HTR-8/SVneo (cell line): ENCODE measurements at places on chromosomes 5 and 9.
A peak's percentile ranks its signal among the peaks of the same experiment; 100 is the strongest.

GRCh38 chr9:71052287-71052686 lies 69.1 kb downstream of the TRPM3 start:
- DNase-seq: no peak

DNA sequence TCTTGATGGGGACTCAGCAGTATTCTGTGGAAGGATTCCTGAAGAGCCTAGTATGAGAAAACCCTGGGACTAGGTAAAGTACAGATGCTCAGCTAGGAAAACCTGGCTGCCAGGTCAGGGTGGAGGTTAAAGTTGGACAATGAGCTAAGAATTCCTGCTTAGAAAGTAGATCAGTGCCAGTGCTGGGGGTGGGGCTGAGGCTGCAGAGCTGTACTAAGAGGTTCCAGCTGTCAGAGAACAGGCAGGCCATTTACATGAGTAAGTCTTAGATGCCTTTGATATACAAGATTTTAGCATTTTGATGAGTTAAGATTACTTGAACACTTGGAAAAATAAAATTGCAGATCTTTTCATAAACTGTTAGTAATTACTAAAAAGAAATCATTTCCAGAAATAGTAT lies 332.3 kb upstream of the NUDT12 start:
- no peak for DNase-seq

DNA sequence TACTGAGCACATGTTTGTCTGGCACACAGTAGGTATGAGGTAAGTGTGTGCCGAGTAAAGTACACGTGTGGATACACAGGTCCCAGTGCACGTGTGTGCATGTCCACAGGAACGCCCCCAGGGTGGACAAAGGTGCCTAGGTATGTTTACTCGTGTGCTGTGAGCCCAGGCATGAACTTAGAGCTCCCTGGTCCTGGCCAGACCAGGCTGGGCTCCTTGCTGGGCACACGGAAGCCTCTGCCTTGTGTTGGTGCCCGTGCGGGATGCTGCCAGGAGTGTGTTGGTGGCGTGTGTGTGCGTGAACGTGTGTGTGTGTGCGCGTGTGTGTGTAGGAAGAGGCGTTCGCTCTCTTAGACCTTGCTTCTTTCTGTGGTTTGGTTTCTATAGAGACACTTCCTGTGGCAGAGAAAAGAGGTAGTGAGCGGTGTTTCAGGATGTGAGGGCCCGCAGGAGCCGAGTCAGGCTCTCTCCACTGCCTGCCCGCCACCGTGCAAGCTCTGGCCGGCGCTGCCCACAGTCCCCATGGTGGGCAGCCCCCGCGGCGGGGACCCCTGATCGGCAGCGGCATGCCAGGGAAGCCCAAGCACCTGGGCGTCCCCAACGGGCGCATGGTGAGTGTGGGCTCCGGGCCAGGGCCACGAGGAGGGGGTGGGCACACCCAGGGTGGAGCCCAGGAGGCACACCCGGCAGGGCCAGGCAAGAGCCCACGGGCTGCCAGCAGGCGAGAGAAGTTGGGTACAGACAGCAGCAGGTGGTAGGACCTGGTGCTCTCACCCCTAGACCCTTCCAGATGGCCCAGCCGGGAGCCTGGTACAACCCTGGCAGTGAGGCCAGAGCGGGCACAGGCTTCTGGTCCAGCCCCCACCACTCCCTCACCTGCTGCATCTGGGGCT lies at the start of gene RGS14:
Gene RGS14, plus strand, starts transcription at position 466 of the 893 bp plus-strand sequence. Its CDS starts 101 bp downstream, at position 567.
- no peak for DNase-seq

- DNase-seq: no peak
Observed at GRCh38 chr9:17003576-17004240, 131.1 kb upstream of the CNTLN start.

- peak; percentile 42 for DNase-seq
Observed at GRCh38 chr9:106893088-106893487, 30.1 kb downstream of the ZNF462 start.
